Naive thymus-derived CD8-positive, alpha-beta T cell (primary cell): ENCODE measurements at places on chromosomes 4 and X. TPM values are rescaled to one million over a fixed set of nuclear protein-coding genes. Genes with fewer than 3 reads are reported as not detected.

Gene DDX3X
- 272 TPM for polyA plus RNA-seq

Gene ARMCX2
- polyA plus RNA-seq: 6.4 TPM

Gene LRAT
- not detected for polyA plus RNA-seq

Gene MTTP
- not detected for polyA plus RNA-seq

Gene TCEAL2
- 0.95 TPM for polyA plus RNA-seq

Gene TAF7L
- not detected for polyA plus RNA-seq

Gene SPINK2
- polyA plus RNA-seq: 67.3 TPM

Gene TTC29
- not detected for polyA plus RNA-seq

Gene OTOP1
- polyA plus RNA-seq: not detected

Gene ARX
- not detected for polyA plus RNA-seq

Gene TASL
- polyA plus RNA-seq: 2.3 TPM

Gene SSX4
- polyA plus RNA-seq: not detected

Gene ZNF732
- not detected for polyA plus RNA-seq

Gene CT45A10
- polyA plus RNA-seq: not detected

Gene MAGEA10
- polyA plus RNA-seq: not detected

Gene EGF
- not detected for polyA plus RNA-seq

Gene AMBN
- polyA plus RNA-seq: not detected

Gene TBC1D1
- 18.7 TPM for polyA plus RNA-seq

Gene SNCA
- not detected for polyA plus RNA-seq

Gene CXCL3
- polyA plus RNA-seq: not detected

Gene ATP1B4
- polyA plus RNA-seq: not detected

Gene ERCC6L
- polyA plus RNA-seq: 0.24 TPM

Gene PPBP
- 0.52 TPM for polyA plus RNA-seq

Gene ZIC3
- polyA plus RNA-seq: not detected

Gene IL2
- not detected for polyA plus RNA-seq
